Right atrium auricular region (tissue), 2 donors: ENCODE measurements at places on chromosomes 12 and 14. TPM values are rescaled to one million over a fixed set of nuclear protein-coding genes. Genes with fewer than 3 reads are reported as not detected.

DNA sequence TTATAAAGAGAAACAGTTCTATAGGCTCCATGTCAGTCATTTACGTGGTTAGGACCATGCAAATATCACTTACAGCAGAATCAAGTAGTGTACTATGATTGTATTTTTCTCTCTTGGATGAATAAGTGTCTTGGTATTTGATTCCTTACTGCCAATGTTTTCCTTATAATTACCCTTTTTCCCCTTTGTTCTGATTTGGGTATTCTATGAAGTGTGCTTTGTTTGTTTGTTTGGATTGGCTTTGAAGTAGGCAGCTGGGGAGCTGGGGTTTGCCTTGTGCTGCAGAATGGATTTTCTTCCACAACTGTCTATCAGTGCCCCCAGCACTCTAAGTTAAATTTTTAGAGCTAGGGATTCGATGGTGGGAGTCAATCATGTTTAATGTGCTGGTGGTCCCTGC, 12.4 kb downstream of the TMEM120B start:
- no peak for DNase-seq

DNA sequence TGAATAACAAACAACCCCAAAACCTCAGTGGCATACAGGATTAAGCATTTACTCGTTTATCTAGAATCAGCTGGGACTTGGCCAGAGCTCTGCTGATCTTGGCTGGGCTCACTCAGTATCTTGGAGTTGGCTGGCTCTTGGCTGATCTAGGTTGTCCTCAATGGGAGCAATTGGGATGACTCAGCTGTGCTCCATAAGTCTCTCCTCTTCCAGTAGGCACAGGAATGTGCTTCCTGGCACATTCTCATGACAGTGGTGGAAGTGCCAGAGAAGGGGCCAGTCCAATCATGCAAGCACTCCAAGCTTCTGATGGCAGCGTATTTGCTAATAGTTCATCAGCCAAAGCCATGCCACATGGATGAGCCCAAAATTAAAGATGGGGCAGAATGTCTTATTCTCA, 41.7 kb upstream of the ANO4 start:
- no peak for DNase-seq

GRCh38 chr14:70354204-70354603, 5.3 kb downstream of the COX16 start:
- DNase-seq, result no peak

- no peak for DNase-seq
These were observed 58.9 kb downstream of the USP15 start for GRCh38 chr12:62319058-62319457.

Gene DTX3
- total RNA-seq, result 22.3 TPM
